WTC11 (cell line): ENCODE measurements at places on chromosomes 2 and 18. TPM values are rescaled to one million over a fixed set of nuclear protein-coding genes. Genes with fewer than 3 reads are reported as not detected.

CCDC141 gene
- total RNA-seq, result 8.5 to 10.2 TPM (median 8.8 TPM) in 3 replicates

IL18R1 gene
- 0.25 to 0.46 TPM in 2 of 3 replicates, not detected in the other for total RNA-seq

RAB17 gene
- total RNA-seq, result 134 to 140 TPM (median 137 TPM) in 3 replicates

UGT1A8 gene
- 0.11 to 0.13 TPM in 2 of 3 replicates, not detected in the other for total RNA-seq

DNA sequence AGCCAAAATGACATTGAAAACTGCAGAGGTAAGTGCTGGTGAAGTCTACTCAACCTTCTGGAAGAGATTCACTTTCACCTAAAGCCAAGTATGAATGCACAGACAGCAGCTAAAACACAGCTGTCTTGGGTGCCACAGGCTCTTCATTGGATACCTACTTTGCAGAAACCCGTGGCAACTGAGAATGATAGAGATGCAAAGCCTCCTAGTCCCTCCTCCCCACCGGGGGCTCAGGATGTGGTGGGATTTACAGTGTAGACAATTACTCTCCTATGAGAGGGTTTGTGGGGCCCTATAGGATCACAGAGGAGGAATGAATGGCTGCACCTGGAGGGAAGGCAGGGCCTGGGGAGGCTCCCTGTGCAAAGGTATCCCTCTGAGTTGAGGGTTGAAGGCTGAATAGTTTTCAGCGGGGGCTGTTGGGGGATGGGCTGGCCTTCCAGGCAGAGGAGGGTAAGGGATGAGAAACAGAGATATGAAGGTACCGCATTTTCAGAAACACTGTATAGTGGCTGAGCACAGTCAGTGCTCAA, 131.6 kb downstream of the RNF144A start:
- DNase-seq, result no peak
- no peak overlapping the region for H3K27ac ChIP-seq
- no peak overlapping the region for H3K4me3 ChIP-seq
- no peaks in the 10 kb centered on the region; the same call in 1 of the 2 replicates for H3K27me3 ChIP-seq
- H3K36me3 ChIP-seq, result no peaks in the 10 kb centered on the region; the same call in 1 of the 2 replicates
- H3K4me1 ChIP-seq, result peaks cover 23% of the 10 kb centered on the region

GRCh38 chr2:72825257-72826155, at the start of gene EXOC6B:
TSS of gene EXOC6B (minus strand) at chr2:72826033.
- peak; percentile 99 for DNase-seq
- peak within 1 kb of the TSS; percentile 99 for H3K4me3 ChIP-seq
- no peaks in the 10 kb centered on the region for H3K36me3 ChIP-seq
- peak within 1 kb of the TSS; percentile 98 for H3K27ac ChIP-seq

- no peak overlapping the region for H3K27ac ChIP-seq
- no peaks in the 10 kb centered on the region for H3K27me3 ChIP-seq
- peaks cover 18% of the 10 kb centered on the region for H3K4me1 ChIP-seq
Measured at GRCh38 chr2:169285531-169286235, 76.7 kb downstream of the LRP2 start.

- no peak for DNase-seq
- H3K4me3 ChIP-seq, result no peak overlapping the region
- no peak overlapping the region for H3K27ac ChIP-seq
- no peaks in the 10 kb centered on the region; the same call in 1 of the 2 replicates for H3K27me3 ChIP-seq
- peaks cover 12% of the 10 kb centered on the region for H3K4me1 ChIP-seq
Measured at GRCh38 chr2:118449401-118449800, 361.1 kb downstream of the INSIG2 start.

- peaks cover 33% of the 10 kb centered on the region for H3K4me1 ChIP-seq
- no peak overlapping the region for H3K27ac ChIP-seq
- H3K4me3 ChIP-seq, result no peak overlapping the region
Measured at GRCh38 chr2:43171789-43172188, 54.6 kb downstream of the ZFP36L2 start.

DNA sequence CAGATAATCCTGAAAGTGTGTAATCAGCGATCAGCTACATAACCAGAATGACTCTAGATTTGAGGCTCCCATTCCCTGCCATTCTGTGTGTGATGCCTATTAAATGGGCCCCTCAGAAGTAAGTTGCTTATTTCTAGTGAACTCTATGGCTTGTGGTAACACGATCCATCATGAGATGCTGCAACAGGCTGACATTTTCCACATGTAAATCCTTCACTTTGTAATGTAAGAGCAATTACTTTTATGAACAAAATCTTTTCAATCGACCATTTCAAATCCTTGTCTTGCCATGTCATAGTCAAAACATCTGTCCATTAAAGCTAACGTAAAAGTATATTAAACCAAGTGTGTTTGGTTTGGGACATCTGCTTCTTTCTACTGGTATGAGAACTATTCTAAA, 175.9 kb upstream of the ETAA1 start:
- no peak overlapping the region for H3K4me3 ChIP-seq
- H3K4me1 ChIP-seq, result peaks cover 19% of the 10 kb centered on the region
- H3K27me3 ChIP-seq, result no peaks in the 10 kb centered on the region

DNA sequence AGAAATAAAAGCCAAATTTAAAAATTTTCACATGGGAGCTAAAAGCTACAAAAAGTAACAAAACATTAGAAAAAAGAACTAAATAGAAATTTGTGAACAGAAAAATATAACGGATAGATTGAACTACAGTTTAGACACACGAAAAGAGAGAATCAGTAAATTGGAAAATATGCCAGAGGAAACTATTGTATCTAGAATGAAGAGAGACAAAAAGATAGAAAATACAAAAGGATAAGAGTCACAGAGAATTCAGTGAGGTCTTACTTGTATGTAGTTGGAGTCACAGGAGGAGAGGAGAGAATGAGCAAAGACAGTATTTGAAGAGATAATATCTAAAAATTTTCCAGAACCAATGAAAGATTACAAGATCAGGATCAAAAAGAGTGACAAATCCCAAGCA, 11.3 kb upstream of the MCFD2 start:
- no peak overlapping the region for H3K4me3 ChIP-seq
- H3K36me3 ChIP-seq, result peaks cover 17% of the 10 kb centered on the region
- no peak overlapping the region for H3K27ac ChIP-seq
- no peak for DNase-seq
- peaks cover 5% of the 10 kb centered on the region; the same call in 1 of the 2 replicates for H3K27me3 ChIP-seq

DNA sequence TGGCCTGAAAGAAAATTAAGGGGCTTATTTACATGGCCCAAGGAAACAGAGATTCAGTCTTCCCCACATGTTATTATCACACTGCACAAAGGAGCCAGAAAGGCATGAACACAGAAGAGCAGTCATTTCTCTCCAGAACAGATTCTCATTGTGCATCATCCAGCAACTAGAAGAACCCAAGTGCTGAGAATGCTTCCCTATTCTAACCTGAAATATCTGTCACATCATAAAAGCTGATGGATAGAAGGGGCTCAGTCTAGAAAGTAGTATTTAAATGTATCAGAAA, 145.8 kb downstream of the TMEM163 start:
- peaks cover 22% of the 10 kb centered on the region for H3K4me1 ChIP-seq
- H3K4me3 ChIP-seq, result no peak overlapping the region
- H3K36me3 ChIP-seq, result no peaks in the 10 kb centered on the region
- DNase-seq, result no peak
- H3K27ac ChIP-seq, result no peak overlapping the region

DNA sequence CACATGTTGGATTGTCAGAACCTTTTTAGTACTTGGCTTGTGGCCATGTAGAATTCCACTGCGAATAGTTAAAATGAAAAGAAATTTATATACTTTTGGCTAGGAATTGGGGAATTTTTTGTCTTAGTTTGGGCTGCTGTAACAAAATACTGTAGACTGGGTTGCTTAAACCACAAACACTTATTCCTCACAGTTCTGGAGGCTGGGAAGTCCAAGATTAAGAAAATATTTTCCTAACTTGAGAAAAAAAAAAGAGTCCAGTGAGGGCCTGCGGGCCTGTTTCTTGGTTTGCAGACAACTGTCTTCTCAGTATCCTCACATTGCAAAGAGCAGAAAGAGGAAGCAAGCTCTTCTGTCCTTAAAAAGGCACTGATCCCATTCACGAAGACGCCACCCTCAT, 81.9 kb downstream of the CD226 start:
- DNase-seq, result no peak
- H3K27ac ChIP-seq, result no peak overlapping the region
- H3K27me3 ChIP-seq, result no peaks in the 10 kb centered on the region
- H3K4me1 ChIP-seq, result peaks cover 4% of the 10 kb centered on the region; the same call in 1 of the 2 replicates
- no peaks in the 10 kb centered on the region for H3K36me3 ChIP-seq
- no peak overlapping the region for H3K4me3 ChIP-seq
